ENCODE measurements at places on chromosomes 7 and 10.

DNA sequence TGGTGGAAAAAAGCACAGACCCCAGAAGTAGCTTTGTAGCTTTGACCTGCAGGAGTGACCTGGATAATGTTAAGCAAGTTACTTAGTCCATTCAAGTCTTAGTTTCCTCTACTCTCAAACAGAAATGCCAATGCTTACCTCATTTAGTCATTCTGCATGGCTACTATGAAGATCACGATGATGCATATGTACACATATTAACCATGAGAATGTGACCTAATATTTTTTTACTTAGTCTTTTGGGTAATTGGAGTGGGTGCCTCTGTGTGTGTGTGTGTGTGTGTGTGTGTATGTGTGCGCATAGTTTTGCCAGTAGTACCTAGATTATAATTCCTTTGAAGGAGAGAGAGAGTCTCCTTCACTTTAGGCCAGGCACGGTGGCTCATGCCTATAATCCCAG is 95.8 kb downstream of the NRP1 start:
- DNase-seq, result no peak

DNA sequence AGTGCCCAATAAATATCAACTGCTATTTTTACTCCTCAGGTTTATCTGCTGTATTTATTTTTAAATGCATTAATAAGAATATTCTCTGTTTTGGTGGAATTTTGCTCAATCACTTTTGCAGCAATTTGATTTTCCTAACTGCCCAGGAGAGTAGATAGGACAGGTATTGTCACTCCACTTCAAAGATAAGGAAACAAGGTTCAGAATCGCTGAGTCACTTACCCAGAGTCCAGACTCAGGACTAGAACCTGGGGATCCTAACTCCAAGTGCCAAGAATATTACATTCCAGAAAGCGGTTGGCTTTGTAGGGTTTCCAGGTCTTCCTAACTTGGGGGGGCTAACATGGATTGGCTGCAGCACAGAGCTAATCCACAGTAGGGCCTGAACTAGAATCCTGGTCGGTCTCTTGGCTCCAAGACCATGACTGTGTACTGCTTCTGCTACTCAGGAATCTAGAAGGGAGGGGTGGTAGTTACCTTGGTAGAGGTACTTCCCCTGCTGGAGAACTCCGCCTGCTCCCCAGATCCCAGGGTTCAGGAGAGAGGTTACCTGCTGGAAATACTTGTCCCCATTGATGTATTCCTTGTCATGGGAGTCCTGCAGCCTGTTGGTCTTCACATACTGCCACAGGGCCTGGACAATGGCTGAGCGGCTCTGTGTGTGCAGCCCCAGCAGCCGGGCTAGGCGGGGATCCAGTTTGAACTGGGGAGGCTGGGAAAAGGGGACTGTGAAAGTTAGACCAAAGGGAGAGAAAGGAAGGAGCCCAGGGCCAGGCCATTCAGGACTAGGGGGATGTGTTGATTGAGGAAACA is 7.3 kb downstream of the SMARCD3 start:
- no peak for DNase-seq

DNA sequence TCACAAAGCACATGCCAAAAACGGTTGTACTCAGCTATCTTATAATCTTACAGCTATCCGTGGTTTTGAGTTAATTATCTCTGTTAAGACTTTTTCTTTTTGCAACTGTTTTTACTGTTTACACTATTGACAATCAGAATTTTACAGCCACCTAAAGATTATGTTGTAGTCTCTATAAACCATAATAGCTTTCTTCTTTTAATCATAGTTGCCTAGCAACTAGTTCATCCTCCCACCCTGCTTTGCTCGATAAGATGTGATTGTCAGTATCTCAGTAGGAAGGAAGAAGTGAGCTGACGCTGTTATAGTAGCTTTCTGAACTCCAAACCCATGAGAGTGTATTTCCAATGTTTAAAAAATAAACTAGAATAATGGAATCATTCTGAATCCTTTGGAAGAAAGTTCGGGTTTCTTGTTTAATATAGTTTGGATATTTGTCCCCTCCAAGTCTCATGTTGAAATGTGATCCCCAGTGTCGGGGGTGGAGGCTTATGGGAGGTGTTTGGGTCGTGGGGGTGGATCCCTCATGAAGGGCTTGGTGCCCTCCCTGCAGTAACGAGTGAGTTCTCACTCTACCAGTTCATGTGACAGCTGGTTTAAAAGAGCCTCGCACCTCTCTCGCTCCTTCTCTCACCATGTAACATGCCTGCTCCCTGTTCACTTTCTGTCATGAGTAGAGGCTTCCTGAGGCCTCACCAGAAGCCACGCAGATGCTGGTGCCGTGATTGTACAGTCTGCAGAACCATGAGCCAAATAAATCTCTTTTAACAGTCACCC is 68.1 kb downstream of the SVOPL start:
- no peak for DNase-seq

GRCh38 chr7:32091608-32092210 is 21.5 kb upstream of the PDE1C start:
- DNase-seq, result no peak
